ENCODE measurements at places on chromosomes 12 and 14.
A peak's percentile ranks its signal among the peaks of the same experiment; 100 is the strongest.

DNA sequence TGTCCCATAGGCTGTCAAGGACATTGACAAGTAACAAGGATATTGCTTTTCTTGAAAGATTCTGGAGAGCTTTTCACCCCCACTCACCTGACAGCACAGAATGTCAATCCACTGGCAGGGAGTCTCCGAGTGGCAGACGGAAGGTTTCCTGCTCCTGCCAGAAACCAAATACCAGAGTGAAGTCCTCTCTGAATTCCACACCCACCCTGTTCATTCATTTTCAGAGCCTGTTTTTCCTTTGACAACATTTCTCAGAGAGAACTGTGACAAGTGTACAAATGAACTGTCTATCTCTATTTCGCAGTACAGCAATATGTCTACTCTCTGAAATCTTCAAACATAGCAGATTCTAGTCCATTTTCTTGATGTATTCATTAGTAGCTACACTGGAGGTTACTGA lies 26.2 kb upstream of the BICD1 start:
- no peak for DNase-seq

- DNase-seq = no peak
Observed at GRCh38 chr14:102095871-102096568, 9.2 kb upstream of the HSP90AA1 start.

DNA sequence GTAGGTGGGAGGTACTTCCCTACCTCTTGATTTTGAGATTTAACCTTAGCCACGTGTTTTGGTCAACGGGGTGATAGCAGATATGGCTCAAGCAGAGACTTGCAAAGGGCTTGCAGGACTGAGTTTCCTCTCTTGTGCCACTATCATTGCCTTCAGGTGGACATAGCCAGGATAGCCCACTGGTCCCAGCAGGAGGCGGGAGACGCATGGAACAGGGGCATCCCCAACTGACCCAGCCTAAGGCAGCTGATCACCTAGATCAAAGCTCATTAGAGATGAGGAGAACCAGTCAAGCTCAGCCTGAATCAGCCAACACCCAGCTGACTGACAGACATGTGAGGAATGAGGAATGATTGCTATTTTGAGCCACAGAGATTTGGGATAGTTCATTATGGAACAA lies 49.6 kb downstream of the CALM1 start:
- DNase-seq = no peak

GRCh38 chr14:21199611-21200560 lies 44.0 kb upstream of the OR5AU1 start:
- no peak for DNase-seq

DNA sequence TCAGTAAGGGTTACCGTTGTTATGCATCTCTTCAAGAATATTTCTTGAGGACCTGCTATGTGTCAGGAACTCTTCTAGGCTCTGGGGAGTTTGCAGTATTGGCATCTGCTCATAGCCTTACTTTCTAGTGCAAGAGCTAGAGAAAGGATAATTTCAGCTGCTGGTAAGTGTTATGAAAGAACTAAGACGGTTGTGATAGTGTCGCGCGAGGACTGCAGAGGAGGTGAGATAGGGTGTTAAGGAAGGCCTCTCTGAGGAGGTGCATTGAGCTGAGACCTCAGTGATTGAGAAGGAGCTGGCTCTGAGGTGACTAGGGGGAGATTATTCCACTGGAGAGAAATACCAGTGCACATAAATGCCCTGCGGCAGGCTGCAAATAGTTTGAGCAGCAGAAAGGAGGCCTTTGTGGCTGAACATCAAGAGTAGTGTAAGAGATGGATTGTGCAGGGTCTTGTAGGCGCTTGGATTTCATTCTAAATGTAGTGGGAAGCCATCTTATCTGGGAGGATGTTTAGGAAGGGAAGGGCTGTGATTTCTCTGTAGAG lies 824 bp downstream of the DDX55 start:
- DNase-seq = no peak

DNA sequence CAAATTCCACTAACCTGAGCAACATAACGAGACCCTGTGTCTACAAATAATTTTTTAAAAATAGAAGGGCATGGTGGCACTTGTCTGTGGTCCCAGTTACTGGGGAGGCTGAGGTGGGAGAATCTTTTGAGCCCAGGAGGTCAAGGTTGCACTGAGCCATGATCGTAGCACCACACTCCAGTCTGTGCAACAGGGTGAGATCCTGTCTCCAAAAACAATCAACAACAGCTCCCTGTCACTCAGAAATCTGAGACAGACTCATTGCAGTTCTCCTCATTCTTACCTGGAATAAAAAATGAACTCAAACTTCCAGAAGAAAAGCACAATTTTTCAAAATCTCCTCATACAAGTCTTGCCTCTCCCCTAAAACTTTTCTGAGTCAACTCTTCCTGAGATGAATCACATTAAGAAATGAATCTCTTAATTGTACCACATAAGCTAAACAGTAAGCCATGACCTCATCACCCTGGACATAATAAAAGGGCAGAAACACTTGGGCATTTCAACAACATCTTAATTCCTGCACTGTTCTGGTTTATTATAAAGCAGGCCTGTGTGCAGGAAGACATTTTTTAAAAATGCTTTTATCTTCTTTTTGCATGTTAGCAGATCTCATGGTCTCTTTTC lies 214.3 kb upstream of the CDKN3 start:
- DNase-seq = peak; percentile 69

- no peak for DNase-seq
Observed at GRCh38 chr12:124755801-124756148, 107.9 kb downstream of the SCARB1 start.

DNA sequence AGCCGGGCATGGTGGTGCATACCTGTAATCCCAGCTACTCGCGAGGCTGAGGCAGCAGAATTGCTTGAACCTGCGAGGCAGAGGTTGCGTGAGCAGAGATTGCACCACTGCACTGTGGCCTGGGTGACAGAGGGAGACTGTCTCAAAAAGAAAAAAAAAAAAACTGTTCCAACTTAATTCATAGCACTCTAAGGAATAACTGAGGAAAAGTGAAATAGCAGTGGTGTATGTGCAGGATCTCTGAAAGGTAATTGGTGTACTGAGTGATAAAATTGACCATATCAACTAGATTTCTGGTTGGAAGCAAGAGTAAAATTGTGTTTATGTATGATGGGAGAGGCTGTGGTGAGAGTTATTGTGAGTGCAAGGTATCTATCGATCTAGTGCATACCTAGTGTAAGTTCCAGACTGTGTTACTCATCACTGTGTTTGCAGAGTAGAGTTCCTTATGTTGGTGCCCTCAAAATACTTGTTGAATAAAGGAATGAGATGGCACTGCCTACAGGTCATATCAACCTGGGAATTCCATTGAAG lies 6.3 kb downstream of the CAND1 start:
- DNase-seq = no peak

GRCh38 chr14:103667671-103668070 lies 38.7 kb downstream of the KLC1 start:
- no peak for DNase-seq

GRCh38 chr12:4833524-4833923 lies 76.2 kb upstream of the KCNA1 start:
- DNase-seq = no peak

DNA sequence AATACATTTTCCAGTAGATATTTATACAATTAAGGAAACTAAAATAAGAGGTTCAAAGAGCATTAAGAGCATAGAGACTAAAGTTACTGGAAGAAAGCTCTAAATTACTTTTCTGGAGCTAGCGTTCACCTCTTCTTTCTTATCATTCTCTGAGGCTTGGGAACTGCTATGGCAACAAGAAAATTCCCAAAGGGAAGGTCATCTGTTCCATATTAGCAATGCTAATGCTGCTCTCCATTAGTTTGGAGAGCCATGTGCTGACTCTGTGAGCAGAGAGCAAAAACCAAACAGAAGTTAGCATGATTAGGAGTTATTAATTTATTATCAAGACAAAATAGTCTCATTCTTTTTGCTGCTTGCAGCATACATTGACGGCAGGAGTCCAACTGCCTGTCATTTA lies 143.1 kb upstream of the SLC16A7 start:
- DNase-seq = no peak

DNA sequence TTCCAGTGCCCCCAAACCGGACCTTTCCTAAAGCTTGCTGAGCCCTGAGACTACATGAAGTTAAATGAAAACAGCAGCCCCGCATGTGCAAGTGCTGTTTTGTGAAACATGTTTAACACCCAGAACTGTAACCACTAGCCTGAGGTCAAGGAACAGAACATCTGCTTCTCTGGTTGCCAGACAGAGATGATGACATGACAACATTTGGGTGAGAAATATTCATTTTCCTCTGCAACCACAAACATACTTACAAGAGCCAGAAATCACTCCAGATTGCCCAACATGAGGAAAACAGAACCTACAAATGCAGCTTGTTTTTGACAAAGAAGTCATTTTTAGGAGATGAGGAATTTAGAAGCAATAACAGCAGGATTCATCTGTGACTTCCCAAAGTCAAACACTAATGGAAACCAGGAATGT lies 110.4 kb downstream of the BCAT1 start:
- DNase-seq = peak; percentile 83

DNA sequence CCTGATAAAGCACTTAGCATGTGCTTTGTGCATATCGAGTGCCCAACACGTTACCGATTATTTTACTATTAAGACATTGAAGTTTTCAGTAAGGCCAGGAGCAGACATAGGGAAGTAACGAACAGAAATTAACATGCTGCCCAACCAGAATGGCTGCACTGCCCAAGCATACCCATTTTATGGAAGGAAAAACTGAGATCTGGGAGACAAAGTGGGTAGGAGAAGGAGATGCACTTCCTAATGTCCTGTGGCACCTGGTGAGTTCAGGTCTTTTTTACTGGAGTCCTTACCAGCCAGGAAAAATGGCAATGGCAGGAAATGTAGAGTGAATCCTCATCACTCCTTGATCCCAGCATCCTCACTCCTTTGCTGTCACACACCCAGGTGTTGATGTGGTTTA lies 768.5 kb downstream of the MED13L start:
- DNase-seq = no peak

- no peak for DNase-seq
Observed at GRCh38 chr14:20671597-20672283, 12.6 kb upstream of the RNASE4 start.

- no peak for DNase-seq
Observed at GRCh38 chr12:7709969-7710675, 1.1 kb upstream of the DPPA3 start.

DNA sequence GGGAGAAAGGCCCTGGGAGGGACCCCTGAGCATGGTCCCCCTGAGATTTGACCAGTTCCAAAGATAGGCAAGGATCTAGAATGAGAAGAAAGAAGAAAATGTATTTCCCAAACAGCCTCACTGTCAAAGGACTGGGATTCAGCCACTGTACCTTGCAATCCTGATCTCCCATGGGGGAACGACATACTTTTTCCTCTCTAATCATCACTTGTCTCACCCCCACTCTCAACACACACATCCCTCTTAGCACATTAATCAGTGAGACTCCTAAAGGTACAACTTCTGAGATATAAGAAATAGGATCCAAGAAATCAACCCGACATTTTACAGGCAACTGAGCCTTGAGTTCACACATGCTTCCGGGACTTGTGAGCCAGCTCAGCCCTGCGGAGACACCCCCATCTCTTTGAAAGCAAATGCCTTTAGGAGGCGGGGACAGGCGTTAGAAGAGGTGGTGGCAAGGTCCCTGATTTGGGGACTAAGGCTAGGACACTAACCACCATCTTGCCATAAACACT lies 1.4 kb downstream of the MAP3K9 start:
- no peak for DNase-seq

DNA sequence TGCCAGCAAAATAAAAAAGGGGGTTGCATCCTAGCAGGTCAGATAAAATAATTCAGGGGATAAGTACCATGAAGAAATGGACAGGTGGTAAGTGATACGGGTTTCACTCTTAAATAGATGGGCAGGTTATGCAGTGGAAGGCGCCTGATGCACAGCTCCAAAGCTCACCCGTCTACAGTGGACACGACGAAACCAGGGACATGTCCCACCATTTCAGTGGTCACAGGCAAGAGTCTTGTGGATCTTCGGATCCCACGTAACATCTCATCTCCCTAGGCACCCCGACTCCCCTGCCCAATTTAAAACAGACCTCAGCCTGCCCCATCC lies 60.5 kb downstream of the DDX51 start:
- no peak for DNase-seq

DNA sequence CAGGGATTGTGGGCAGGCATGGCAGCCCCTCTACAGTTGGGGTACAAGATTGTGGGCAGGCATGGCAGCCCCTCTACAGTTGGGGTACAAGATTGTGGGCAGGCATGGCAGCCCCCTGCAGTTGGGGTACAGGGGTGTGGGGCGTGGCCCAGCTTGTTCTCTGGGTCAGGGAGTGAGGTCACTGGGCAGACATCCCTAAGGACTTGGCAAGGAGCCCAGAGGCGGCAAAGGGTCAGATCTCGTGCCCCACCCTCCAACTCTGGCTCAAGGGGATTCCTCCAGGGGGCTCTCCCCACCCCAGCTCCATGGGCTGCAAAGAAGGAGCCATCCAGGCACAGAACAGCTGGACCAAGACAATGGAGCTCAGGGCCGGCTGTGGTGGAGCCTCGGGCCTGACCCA lies 25.8 kb upstream of the NUDT14 start:
- no peak for DNase-seq

DNA sequence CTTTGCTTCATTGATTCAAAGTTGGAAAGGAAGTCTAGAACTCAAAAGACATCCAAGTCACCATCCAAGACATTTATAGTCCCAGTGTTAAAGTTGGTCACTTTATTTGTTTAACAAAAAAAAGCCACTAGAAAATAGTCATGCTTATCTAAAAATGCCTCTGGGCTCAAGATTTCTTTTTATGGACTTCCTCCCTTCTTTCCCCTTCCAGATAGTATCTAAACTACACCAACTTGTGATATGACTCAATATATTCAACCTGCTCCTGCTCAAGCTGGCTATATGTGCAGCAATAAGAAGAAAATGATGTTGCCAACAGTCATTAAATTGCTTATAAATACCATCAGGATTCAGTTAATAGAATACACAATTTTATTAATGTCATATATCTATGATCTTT lies 1177.1 kb downstream of the FLRT2 start:
- no peak for DNase-seq

GRCh38 chr12:82203086-82203485 lies 155.1 kb downstream of the CCDC59 start:
- no peak for DNase-seq

DNA sequence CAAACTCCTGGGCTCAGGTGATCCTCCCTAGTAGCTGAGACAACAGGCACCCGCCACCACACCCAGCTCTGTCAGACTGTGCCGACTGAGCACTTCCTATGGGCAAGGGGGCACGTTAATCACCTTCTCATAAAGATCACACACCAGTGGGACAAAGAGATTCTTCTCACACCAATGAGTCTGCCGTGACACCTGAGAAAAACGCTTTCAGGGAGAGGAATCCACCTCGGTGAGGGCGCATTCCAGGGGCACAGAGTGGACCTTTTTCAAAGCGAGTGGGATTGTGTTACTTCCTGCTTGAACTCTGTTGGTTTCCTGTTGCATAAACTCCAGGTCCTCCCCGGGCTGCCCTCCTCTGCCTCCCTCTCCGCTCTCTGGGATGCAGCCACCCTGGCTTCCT lies 17.5 kb upstream of the SCARB1 start:
- no peak for DNase-seq

All from astrocyte of the spinal cord (primary cell).